ENCODE measurements at places on chromosomes 4 and X.

DNA sequence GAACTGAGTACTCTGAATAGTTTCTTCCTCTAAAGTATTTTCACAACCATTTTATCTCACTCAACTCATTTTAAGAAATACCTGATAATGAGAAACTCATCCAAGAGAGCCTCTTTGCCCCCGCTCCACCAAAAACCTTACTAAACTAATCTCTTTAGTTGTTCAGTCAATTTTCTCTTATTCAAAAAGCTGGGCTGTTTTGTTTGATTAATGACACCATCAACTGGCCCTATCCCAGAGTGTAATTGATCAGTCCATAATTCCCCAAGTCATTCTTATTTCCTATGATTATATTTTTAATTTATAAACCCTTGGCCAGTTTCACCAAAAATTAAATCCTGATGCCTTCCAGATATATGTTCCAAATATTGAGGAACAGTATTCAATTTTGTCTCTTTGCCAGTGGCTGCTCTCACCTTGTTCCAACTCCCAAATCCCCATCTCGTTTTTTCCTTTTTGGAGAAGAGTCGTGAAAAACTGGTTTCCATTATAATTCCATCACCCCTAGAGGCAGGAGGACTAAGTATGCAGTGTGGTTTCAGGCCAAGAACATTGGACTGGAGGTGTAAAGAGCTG lies 10.4 kb downstream of the LIMCH1 start:
- no peak for DNase-seq

- no peak for DNase-seq
Observed at GRCh38 chrX:119734897-119735339, 23.5 kb upstream of the SOWAHD start.

- DNase-seq, result no peak
Observed at GRCh38 chr4:3321295-3321889, 28.6 kb downstream of the RGS12 start.

GRCh38 chr4:141642063-141642462 lies 5.7 kb downstream of the IL15 start:
- DNase-seq, result no peak

DNA sequence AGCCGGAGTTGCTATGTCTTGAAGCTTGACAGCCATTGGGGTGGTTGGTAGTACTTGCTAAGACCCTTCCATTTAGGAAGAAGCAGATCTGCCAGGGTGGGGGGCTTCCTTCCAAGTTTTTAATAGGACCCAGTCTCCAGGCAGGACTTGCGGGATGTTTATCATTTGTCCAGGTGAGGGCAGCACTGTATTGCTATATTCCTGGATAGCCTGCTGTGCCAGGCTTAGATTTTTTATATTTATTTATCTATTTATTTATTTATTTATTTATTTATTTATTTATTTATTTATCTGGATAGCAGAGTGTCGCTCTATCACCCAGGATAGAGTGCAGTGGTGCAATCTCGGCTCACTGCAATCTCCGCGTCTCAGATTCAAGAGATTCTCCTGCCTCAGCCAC lies 87.4 kb upstream of the CT45A1 start:
- no peak for DNase-seq

- no peak for DNase-seq
Observed at GRCh38 chrX:37627602-37628001, 56.1 kb downstream of the LANCL3 start.

Data from omental fat pad (tissue), 4 donors.